DMS53 (cell line): ENCODE measurements at places on chromosomes 3 and 15.

GRCh38 chr3:14166877-14167603 is 11.4 kb downstream of the XPC start:
- no peak for DNase-seq

- no peak for DNase-seq
These were observed 40.7 kb upstream of the BSN start for GRCh38 chr3:49513494-49514124.

DNA sequence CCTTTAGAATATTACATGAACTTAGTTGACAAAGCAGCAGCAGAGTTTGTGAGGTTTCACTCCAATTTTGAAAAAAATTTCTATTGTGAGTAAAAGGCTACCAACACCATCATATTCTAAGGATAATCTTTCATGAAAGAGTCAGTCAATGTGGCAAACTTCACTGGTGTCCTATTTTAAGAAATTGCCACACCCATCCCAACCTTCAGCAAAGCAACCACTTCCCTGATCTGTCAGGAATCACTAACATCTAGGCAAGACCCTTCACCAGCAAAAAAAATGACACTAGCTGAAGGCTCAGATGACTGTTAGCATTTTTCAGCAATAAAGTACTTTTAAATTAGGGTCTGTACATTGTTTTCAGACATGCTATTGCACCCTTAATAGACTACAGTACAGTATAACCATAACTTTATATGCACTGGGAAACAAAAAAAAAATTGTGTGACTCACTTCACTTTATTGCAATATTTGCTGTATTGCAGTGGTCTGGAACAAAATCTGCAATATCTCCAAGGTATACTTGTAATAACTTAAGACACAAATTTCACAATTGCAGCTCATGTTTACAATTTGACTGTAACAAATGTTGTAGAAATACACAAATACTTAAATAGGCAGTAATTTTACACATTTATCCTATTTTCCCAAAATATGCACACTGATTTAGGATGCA is 38.9 kb upstream of the ALCAM start:
- DNase-seq = no peak

DNA sequence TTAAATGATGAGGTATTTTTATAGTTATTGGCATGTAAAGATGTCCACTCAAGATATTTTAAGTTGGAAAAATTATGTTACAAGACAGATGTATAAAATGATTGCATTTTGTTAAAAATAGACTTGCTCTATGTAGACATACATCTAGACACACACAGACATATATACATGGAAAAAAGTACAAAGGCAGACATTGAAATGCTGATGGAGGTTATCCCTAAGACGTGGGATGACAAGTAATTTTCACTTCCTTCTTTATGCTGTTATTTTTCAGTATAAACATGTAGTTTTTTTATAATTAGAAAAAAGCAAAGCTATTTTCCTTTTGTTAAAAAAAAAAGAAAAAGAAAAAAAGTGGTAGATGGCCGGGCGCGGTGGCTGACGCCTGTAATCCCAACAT is 7.2 kb downstream of the HOMER2 start:
- DNase-seq = no peak

DNA sequence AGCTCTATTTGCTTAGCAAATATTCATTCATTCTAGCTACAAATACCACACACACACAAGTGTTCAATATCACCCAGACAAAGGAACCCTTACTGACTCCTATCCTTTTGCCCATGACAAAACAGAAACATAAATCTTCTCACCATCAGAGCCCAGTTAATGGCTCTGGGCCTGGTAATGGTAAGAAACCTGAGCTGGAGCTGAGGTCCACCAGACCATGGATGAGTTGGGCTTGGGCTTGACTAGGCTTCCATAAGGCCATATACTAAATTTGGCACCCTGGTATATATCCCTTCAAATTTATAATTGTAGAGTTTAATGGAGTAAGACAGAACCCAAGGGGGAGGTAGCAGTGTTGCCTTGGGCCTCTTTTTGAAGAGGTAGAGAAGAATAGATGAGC is 29.4 kb downstream of the GPR176 start:
- DNase-seq = peak; percentile 9
